Ovary (tissue), 10 donors: ENCODE measurements at places on chromosomes 7 and 10. TPM values are rescaled to one million over a fixed set of nuclear protein-coding genes. Genes with fewer than 3 reads are reported as not detected.

Gene ZNF398
- 19.4 TPM for total RNA-seq

- H3K36me3 ChIP-seq, result no peaks in the 10 kb centered on the region
- H3K27me3 ChIP-seq, result no peaks in the 10 kb centered on the region
These were observed 151.7 kb downstream of the EBF3 start for GRCh38 chr10:129812398-129812797.

DNA sequence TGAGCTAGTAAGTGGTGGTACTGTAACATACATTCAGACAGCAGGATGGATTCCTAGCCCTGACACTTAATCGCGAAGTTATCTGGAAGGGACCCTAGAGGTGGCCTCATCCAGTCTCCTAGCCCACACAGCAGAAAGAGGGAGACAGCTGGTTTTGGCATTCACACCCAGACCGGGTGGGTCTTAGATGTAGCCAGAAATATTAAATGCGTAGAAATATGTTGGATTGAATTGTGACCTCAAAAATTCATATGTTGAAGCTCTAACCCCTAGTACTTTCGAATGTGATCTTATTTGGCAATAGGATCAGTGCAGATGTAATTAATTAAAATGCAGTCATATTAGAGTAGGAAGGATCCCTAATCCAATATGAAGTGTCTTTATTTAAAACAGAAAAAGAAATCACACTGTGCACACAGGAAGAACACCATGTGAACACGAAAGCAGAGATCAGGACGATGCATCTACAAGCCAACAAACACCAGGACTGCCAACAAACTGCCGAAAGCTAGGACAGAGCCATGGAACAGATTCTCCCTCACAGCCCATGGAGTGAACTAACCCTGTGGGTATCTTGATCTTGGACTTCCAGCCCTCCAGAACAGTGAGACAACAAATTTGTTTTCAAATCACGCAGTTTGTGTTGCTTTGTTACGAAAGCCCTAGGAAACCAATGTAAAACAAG lies 2.9 kb upstream of the XPNPEP1 start:
- no peaks in the 10 kb centered on the region for H3K36me3 ChIP-seq
- H3K27ac ChIP-seq, result no peak overlapping the region
- H3K4me3 ChIP-seq, result no peak overlapping the region
- no peaks in the 10 kb centered on the region for H3K27me3 ChIP-seq
- peaks cover 14% of the 10 kb centered on the region for H3K4me1 ChIP-seq

GRCh38 chr7:96285579-96285978 lies 36.3 kb downstream of the SLC25A13 start:
- H3K27me3 ChIP-seq, result no peaks in the 10 kb centered on the region
- no peaks in the 10 kb centered on the region for H3K36me3 ChIP-seq
- H3K4me3 ChIP-seq, result no peak overlapping the region
- no peak overlapping the region for H3K27ac ChIP-seq
- no peak for DNase-seq

DNA sequence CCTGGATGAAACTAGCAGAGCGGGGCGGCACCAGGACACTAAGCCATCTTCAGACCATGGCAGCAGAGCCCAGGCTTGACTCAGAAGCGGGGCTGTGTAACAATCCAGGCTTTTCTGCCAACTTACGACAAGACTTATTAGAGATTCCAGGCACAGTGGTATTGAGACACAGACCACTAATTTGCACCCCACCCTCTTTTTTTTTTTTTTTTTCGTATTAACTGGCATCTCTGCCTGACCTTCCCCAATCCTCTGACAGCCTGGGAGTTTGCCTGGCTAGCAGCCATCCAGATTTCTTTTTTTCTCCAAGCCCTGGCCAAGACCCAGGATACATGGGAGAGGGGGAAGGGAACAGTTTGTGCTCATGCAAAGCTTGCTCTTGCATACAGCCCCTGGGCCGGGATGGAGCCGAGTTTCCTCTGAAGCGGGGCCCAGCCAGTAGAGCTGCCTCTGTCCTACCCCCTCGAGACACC lies 182.4 kb downstream of the PLXNA4 start:
- no peak overlapping the region for H3K27ac ChIP-seq
- H3K4me3 ChIP-seq, result no peak overlapping the region
- peaks cover 9% of the 10 kb centered on the region for H3K4me1 ChIP-seq
- no peaks in the 10 kb centered on the region for H3K27me3 ChIP-seq
- peak; percentile 72 for DNase-seq
- H3K36me3 ChIP-seq, result no peaks in the 10 kb centered on the region
